ENCODE measurements at places on chromosomes 12 and 14.

GRCh38 chr12:2092890-2093289 lies 40.1 kb downstream of the CACNA1C start:
- DNase-seq: no peak

- no peak for DNase-seq
These were observed 41.7 kb upstream of the CDKN3 start for GRCh38 chr14:54354968-54355641.

DNA sequence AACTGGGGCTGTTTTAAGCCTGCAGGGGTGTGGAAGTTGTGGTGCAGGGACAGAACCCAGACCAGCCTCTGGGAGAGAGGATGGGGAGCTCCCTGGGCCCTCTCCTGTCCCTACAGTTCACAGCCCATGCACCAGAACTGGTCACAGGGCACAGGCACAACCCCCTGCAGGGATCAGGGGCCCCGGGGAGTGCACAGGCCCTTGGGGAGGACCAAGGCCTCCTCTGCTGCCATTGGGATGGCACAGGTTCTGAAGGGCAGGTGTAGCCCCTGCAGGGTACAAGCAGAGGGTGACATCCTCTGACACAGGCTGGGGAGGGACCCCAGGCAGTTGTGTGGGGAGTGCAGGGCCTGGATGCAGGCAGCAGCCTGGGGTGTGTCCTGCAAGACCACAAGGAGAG lies 66.4 kb upstream of the SFSWAP start:
- DNase-seq: no peak

DNA sequence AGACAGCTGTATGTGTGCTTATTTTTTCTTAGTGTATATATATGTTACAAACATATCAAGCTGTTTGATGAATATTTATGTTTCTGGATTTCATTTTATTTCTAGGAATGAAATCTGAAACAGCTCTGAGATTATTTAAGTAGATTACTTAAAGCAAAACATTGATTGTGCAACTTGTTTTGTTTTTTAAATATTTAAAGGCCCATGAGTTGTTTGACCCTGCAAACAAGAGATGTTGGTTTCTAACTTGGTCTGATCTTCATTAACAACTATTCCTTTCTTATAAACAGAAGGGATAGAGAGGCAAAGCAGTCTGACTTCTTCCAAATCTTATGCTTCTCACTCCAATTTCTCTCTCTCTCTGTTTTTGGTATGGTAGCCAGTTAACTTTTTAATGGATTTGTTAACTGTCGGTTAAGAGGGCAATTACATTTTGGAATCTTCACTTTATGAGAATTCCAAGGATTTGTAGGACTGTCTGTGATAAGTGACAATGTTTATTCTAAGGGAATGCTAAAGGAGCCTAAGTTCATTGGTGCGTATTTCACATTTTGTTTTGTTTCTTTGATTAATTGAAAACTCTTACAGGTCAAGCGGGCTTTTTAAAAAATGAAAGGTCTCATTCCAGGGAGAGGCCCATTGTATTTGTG lies 102.6 kb upstream of the HMGA2 start:
- DNase-seq: no peak

GRCh38 chr14:52547526-52547925 lies 4.8 kb downstream of the TXNDC16 start:
- no peak for DNase-seq

DNA sequence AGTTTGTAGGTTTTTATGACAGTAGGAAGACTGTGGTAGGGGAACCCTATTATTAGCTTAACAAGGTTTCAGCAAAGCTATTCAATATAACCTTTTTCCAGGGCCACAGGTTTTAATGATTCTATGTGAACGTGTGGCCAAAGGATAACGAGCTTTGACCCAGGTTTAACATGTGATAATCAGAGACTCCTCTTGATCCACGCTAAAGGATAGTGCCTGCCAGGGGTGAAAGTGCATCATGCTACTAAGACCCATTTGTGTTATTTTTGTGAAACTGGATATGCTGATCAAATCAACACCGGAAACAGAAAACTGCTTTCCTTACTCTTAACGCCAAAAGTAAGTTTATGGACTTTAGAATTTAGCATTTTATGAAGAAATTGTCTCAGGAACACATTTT lies 909 bp upstream of the TAOK3 start:
- no peak for DNase-seq

DNA sequence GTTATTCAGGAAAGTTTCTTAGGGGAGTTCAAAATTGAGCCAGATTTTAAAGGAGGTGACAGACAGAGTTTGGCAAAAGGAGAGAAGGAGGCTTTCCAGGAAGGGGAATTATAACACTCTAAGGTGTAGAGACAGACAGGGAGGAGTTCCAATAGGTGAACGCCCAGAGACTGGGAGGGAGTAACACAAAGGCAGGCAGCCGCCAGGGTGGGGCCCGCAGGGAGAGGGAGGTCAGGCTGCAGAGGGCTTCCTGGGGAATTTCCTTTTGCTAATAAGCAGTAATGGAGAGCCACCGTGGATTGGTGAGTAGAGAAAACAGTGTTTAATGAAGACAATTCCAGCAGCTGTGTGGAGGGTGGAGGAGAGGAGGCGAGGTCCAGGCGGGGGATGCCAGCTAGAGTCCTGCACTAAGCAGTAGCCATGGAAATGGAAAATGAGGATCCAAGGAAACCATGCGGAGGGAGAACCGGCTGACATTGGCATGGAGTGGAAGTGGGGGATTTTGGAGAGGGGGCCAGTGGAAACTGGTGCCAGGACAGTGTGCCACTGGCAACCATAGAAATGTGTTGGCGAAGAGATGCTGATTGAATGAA lies 22.2 kb downstream of the GRIN2B start:
- DNase-seq: no peak

GRCh38 chr12:92085736-92086040 lies 60.0 kb downstream of the BTG1 start:
- no peak for DNase-seq

DNA sequence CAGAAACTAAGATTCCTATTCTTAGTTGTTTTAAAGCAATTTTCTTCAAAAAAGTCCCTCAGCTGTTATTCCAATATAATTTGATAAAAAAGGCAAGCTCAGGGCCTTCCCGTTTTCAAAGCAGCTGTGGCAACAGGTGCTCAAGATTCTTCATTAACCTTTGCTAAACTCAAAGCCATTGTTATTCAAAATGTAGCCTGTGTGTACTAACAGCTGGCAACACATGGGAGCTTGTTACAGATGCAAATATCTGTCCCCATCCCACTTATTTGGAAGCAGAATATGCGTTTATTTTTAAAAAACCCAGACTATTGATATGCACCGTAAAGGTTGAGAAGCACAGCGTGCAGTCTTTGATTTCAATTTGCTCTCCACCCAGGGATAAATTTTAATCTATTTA lies 210.4 kb upstream of the SYT10 start:
- no peak for DNase-seq

- no peak for DNase-seq
These were observed 62.4 kb downstream of the EID3 start for GRCh38 chr12:104365921-104366410.

DNA sequence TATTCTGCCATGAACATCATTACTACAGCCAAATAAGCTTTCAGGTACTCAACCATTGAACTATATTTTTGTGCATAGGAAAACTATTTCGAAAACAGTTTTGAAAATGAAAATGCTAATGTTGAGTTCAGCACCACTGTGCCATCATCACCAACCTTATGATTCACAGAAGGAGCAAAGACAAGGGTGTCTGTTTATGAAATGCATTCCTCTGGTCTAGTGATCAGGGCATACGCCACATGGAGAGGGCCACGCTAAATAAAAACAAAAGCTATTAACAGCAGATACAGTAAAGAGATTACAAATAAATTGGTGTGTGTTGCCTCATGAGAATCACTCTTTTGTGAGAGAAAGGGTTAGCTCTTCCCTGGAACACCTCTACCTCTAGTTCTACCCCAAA lies 43.2 kb upstream of the BMAL2 start:
- DNase-seq: no peak

DNA sequence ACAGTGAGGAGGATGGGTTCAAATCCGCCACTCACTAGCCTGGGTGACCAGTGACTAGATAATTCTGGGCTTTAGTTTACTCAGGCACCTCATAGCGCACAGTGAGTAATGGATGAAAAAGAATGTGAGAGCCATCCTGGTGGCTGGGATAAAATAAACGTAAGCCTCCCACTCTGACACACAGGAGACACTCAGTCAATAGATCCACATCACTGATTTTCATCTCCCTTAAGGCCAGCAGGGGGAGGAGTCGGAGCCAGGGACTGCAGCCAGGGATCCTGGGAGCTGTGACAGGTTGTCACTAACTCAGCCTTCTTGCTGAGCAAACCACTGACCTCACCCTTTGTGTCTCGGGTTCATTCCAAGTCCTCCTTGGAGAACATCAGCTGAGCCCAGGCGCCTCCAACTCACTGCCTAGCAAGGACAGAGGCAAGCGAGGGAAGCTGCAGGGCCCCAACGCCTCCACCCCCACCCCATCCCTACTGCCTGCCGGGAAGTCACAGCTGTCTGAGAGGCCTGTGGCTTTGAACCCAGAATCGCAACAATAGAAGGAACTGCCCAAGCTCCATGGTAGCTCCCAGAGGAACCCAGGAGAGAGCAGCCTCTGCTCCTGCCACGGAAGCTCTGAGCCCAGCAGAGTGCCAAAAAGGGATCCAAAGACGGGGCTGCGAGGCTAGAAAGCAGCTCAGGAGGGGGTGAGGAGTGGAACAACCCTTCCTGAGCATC lies 30.7 kb downstream of the PXN start:
- DNase-seq: peak; percentile 80

DNA sequence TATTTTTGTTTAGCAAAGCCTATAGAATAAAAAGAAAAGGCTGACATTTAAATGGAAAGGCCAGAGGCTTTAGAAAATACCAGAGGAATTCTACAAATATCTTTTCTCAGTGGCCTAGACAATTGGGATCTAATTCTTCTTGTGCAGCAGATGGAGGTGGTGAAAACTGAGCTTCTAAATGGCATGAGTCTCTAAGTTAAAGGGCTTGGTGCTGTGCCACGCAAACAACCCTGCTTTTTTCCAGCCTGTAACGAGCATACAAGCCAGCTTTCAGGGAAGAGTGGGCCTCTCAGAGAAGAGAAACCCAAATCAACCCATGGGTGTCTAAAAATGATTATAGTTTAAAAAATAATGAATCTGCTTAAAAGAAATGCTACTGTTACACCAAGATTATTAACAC lies 237.9 kb upstream of the NAV3 start:
- no peak for DNase-seq

GRCh38 chr12:51391283-51392123 lies at the start of gene GALNT6:
Gene GALNT6, minus strand, starts transcription at chr12:51391406. Its CDS starts 11,625 bp downstream, at chr12:51379781.
- DNase-seq: no peak

GRCh38 chr12:23585156-23585781 lies 364.2 kb downstream of the SOX5 start:
- no peak for DNase-seq

DNA sequence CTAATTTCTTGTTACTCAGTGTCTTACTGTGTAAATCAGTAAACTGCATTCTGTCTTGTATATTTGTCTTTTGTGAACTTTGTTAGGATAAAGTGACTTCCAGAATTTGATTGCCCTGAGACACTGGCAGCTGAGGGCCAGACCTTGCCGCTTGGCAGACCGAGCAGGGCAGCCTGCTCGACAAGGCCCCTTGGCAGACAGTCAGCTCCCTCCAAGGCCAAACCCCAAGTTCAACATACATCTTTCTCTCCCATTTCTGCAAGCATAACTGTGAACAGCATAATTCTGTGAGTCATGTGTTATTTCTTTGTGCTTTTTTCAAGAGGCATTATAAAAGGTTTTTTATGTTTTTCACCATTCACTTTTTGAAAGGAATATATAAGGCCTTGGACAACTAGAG lies 39.2 kb upstream of the BMAL2 start:
- no peak for DNase-seq

- no peak for DNase-seq
These were observed 58.2 kb upstream of the SLC2A13 start for GRCh38 chr12:40164034-40164433.

DNA sequence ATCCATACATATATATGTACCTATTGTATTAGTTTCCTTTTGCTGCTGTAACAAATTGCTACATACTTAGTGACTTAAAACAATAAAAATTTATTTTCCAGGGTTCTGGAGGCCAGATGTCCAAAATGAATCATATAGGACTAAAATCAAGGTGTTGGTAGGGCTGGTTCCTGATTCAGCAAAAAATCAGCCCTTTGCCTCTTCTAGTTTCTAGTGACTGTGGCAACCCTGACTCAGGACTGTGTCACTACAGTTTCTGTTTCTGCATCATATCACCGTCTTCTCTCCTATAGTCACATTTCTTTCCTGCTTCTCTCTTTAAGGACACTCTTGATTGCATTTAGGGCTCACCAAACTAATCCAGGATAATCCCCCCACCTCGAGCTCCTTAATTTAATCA lies 386.3 kb upstream of the TBX3 start:
- no peak for DNase-seq

GRCh38 chr14:68295316-68295816 lies 475.8 kb downstream of the RAD51B start:
- no peak for DNase-seq

DNA sequence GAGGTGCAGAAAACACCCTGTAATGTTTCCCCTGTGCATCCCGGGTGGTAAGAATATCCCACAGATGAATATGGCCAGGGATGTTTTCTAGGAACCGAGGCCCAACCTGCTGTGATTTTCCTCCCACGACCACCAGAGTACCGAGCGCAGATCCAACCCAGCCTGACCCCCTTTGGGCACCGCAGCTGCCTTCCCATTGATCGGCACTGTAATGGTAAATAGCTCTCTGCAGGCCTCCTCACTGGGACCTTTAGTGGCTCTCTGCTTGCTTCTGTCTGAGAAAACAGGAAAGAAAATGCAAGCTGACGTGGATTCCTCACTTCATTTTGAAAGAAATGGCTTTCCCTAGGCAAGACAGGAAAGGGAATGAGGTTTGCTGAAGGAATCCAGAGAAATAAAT lies 2.4 kb upstream of the RAB15 start:
- DNase-seq: no peak

GRCh38 chr12:33654313-33654712 lies 214.7 kb upstream of the SYT10 start:
- DNase-seq: no peak

- no peak for DNase-seq
These were observed 13.1 kb downstream of the MYBPC1 start for GRCh38 chr12:101607894-101608293.

GRCh38 chr14:99467336-99468078 lies 13.2 kb downstream of the SETD3 start:
- DNase-seq: no peak

- no peak for DNase-seq
These were observed 516.5 kb upstream of the MGAT4C start for GRCh38 chr12:86772696-86773095.

- DNase-seq: no peak
These were observed at the start of gene ACOT6 for GRCh38 chr14:73612339-73613045. Gene ACOT6, plus strand, starts transcription at chr14:73612517. Its CDS starts 55 bp downstream, at chr14:73612572.

DNA sequence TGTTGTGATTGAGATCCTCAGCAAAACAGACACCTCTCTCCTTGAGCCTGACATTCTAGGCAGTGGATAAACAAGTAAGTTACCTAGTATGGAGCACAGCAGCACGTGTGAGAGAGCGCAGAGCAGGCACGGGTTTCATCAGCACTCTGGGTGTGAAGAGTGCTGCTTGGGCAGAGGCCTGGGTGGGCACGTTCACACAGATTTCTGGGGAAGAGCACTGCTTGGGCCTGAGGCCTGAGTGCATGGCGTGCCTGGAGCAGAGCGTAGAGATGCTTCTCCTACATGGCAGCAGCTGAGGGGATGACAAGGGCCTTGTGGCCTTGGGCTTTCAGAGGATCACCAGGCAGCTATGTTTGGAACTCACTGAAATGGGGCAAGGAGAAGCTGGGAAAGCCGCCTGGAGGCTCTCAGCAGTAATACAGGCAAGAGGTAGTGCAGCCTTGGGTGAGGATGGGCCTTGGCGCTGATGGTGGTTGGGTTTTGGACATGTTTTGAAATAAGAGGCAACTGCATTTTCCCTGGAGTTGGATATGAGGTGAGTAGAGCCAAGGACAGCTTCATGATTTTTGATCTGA lies 17.6 kb downstream of the CKB start:
- no peak for DNase-seq

- no peak for DNase-seq
These were observed 6.6 kb downstream of the P2RX7 start for GRCh38 chr12:121139286-121139685.
